Thoracic aorta (tissue), 2 donors: ENCODE measurements at places on chromosomes 11 and 22. TPM values are rescaled to one million over a fixed set of nuclear protein-coding genes. Genes with fewer than 3 reads are reported as not detected.

The BBOX1 gene
- not detected for total RNA-seq

The HBE1 gene
- total RNA-seq, result not detected

The MMP27 gene
- not detected for total RNA-seq

The ADAMTS15 gene
- 14.1 TPM for total RNA-seq

The CD6 gene
- total RNA-seq, result 3.3 TPM

DNA sequence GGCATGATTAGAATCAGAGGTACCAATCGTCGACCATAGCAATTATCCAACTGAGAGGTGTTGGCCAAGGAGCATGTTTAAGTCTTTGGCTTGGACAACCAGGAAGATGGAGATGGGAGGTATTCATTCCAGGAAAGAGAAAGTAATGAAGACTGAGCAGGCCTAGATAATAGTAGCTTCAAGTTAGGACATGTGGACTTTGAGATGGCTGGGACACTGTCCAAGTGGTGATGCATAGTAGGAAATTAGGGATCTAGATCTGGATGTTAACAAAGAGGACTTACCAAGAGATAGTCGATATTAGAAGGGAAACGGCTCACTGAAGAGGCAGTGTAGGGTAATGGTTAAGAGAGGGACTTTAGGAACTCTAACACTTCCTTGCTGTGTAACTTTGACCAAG, 266.7 kb downstream of the FAM76B start:
- DNase-seq, result no peak

- no peak for DNase-seq
Measured at GRCh38 chr11:24225501-24225900, 271.4 kb upstream of the LUZP2 start.

GRCh38 chr11:96167787-96168186, 175.2 kb downstream of the MAML2 start:
- no peak for DNase-seq

DNA sequence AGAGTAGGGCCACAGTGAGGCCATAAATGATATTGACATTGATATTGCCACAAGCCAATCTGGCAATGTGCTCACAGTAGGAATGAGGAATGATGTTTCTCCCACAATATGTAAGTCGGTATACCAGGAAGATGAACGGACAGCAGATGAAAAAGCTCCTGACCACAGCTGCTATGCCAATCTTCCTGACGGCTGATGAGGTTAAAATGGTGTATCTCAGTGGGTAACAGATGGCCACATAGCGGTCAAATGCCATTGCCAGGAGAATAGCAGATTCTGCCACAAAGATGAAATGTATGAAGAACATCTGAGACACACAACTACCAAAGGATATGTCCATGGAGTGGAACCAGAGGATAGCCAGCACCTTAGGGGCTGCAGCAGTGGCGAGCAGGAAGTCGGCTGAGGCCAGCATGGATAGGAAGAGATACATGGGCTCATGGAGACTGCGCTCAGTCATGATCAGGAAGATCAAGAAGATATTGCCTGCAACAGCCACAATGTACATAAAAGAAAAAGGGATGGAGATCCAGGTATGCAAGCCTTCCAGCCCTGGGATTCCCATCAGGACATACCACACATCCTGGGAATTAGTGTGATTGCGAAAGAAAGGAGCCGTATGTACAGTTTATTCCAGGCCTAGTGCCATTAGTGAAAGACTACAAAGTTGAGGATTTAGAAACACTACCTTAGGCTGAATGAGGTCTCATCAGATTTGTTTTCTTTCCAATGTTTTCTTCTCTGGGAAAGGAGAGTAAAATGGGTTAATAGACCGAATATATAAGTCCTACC, 22.2 kb downstream of the OR51V1 start:
- DNase-seq, result no peak

GRCh38 chr11:103744496-103745153, 291.8 kb upstream of the DDI1 start:
- no peak for DNase-seq

GRCh38 chr22:49767355-49768062, 60.2 kb downstream of the BRD1 start:
- no peak for DNase-seq

GRCh38 chr11:64234647-64235379, 429 bp downstream of the VEGFB start:
- DNase-seq, result no peak

DNA sequence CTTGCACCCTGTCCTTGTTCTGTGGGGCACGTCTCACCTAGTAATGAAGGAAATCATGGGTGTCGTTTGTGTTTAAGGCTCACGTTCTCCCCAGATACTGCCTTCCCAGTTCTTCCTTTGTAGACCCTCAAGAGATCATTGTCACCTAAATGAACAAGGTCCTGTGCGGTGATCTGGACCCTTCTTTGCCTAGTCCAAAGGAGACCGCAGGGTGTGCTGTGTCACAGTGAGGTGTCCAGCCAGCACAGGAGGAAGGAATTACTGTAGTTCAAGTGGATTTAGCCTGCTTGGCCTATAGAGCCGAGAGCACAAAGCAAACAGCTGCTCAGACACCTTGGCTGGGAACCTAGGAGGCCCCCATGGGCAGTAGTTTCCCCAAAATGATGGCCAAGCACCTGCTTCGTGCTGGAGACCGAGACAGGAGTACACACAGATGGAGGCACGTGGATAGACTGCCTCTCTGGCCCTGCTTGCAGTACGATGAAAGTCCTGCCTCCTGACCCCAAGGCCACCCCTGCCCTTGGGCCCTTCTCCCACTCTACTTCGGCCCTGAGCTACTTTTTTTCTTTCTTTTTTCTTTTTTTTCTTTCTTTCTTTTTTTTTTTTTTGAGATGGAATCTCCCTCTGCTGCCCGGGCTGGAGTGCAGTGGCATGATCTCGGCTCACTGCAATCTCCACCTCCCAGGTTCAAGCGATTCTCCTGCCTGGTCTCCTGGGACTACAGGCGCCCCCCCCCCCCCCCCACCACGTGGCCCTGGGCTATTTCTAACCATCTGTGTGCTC, 19.4 kb upstream of the PPFIA1 start:
- DNase-seq, result no peak

DNA sequence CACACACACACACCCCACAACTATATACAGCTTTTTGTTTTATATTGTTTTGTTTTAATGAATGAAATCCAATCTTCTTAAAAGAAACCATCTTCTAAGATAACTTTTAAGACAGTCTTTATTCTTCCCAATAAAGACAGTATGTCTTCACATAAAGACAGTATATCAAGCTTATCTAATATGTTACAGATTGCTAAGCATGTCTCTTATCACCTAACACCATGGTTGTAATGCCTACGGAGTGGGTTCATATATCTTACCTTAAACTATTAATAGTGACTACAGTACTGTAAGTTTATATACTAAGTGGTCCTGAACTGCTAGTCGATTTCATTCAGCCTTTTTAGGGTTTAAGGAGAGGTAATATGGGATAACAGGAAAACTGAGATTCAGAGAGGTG, 8.5 kb downstream of the RNF141 start:
- DNase-seq, result no peak
